ENCODE measurements at places on chromosomes 3 and 15. TPM values are rescaled to one million over a fixed set of nuclear protein-coding genes. Genes with fewer than 3 reads are reported as not detected.

Gene ARHGEF26
- total RNA-seq: 6.0 TPM

Gene RMDN3
- 14.2 TPM for total RNA-seq

Gene ADAMTS9
- 5.6 TPM for total RNA-seq

Gene PLSCR1
- total RNA-seq: 75.2 TPM

Gene TMEM45A
- total RNA-seq: 4.8 TPM

Gene TTLL13
- 0.07 TPM for total RNA-seq

Gene MUC20
- 0.52 TPM for total RNA-seq

All from H7 (cell line).